ENCODE measurements at places on chromosomes 12 and 14.

GRCh38 chr12:86543716-86544115 is 287.5 kb upstream of the MGAT4C start:
- no peak overlapping the region for H3K27ac ChIP-seq
- no peaks in the 10 kb centered on the region for H3K4me1 ChIP-seq
- H3K4me3 ChIP-seq: no peak overlapping the region
- H3K27me3 ChIP-seq: peaks cover 3% of the 10 kb centered on the region
- DNase-seq: no peak

DNA sequence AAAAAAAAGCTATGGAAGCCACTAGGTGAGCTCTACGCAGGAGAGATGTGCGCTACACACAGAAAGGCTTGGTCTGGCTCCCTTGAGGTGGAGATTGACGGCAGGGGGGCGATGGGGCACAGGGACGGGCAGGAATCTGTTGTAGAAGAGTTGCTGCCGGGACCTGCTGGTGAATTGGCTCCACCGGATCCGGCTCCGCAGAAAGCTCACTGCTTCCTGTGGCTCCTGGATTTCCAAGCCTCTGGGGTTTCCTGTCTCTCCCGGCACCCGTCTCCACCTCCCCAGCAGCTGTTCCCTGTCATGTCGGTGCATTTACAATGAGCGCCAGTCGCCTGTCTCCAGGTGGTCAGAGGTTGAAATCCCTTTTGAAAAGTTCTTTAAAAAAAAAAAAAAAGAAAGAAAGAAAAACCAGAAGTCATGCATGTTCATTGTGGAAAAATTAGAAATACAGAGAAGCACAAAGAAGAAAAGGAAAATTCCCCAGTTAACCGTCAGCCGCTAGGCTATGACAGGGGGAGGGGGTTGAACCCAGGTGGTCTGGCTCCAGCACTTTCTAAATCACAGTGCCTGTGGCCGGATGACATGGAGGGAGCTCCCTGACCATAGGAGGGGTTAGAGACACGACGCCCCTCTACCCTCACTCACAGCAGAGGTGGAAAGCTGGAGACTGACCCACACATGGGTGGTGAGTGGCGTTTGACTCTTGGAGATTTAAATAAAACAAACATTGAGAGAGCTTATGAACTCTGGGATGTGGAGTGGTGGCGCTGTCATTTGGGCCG is 20.8 kb downstream of the FAM222A start:
- no peaks in the 10 kb centered on the region for H3K4me1 ChIP-seq
- DNase-seq: peak; percentile 8
- no peaks in the 10 kb centered on the region for H3K27me3 ChIP-seq

DNA sequence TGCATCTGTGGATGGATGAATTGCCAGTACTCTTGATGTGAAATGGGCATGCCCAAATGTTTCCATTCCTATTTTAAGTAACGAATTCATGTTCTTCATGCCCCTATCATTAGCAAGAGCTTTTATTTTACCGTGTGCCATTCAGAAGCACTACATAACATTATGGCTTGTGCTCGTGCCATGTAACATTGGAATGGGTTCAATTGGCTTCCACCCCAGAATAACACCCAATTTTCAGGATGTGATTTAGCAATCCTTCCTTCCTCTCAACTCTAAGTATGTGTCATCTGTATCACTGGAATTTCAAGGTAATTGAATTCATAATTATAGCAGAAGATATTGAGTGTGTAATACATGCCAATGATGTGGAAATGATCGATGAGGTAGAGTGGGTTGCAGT is 145.8 kb upstream of the TMPO start:
- no peak overlapping the region for H3K4me3 ChIP-seq
- DNase-seq: no peak
- H3K27ac ChIP-seq: no peak overlapping the region

DNA sequence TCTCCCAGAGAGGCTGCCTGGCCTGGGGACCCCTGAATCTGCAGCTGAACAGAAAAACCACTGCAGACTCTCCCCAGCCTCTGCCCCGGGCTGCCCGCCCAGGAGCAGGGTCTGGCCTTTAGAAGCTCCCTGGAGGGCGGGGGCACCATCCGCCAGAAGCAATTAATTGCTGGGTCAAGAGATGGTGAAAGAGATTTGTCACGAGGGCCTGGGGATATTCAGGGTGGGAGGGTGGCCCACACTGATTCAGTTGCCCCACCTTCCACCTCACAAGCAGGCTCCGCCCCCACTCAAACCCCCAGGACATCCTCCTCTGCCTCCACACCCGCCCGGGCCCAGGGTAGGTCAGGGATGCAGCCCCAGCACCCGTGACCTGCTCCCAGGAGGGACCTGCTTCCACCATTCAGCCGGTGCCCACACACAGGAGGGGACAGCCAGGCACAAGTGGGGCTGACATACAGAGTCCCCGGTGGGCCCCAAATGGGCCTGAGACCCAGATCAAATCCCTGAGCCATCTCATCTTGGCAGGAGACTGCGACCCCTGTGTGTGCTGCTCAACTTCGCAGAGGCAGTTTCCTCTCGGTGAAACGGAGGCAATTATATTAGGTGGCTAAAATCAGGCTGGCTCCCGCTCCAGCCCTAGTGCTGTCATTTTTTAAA is 23.0 kb downstream of the NCOR2 start:
- H3K36me3 ChIP-seq: no peaks in the 10 kb centered on the region
- H3K27me3 ChIP-seq: no peaks in the 10 kb centered on the region
- DNase-seq: no peak
- H3K4me1 ChIP-seq: no peaks in the 10 kb centered on the region
- H3K4me3 ChIP-seq: no peak overlapping the region
- peak overlapping the region; percentile 56 for H3K27ac ChIP-seq

GRCh38 chr12:9221483-9221882 is 13.3 kb upstream of the PZP start:
- no peak overlapping the region for H3K27ac ChIP-seq
- no peak overlapping the region for H3K4me3 ChIP-seq
- no peaks in the 10 kb centered on the region for H3K4me1 ChIP-seq
- H3K27me3 ChIP-seq: no peaks in the 10 kb centered on the region
- no peak for DNase-seq
- H3K36me3 ChIP-seq: no peaks in the 10 kb centered on the region

GRCh38 chr14:99344051-99344758 is 72.2 kb upstream of the BCL11B start:
- H3K4me3 ChIP-seq: no peak overlapping the region
- no peak for DNase-seq
- no peak overlapping the region for H3K27ac ChIP-seq
- H3K27me3 ChIP-seq: no peaks in the 10 kb centered on the region
- H3K36me3 ChIP-seq: no peaks in the 10 kb centered on the region

DNA sequence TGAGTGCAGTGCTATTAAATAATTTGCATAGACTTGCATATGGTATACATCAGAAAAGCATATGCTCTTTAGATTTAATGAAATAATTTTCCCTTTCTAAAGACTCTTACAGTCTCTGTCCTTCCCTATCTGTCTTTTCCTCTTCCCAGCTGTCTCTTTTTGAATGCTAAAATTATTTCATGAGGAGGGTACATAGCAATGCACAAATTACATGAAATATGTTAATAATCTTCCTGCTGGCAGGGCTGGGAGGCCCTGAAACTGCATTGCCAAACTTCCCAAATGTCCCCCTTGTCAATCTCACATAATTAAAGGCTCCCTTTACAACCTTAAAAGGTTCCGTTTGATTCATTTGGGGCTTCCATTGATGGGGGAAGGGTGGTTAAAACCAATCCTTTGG is 22.2 kb downstream of the LLPH start:
- peaks cover 5% of the 10 kb centered on the region for H3K4me1 ChIP-seq
- no peak overlapping the region for H3K27ac ChIP-seq
- no peaks in the 10 kb centered on the region for H3K27me3 ChIP-seq
- DNase-seq: no peak
- no peaks in the 10 kb centered on the region for H3K36me3 ChIP-seq

- no peak for DNase-seq
- peaks cover 15% of the 10 kb centered on the region for H3K4me1 ChIP-seq
- no peak overlapping the region for H3K4me3 ChIP-seq
- H3K27ac ChIP-seq: peak overlapping the region; percentile 10
- no peaks in the 10 kb centered on the region for H3K27me3 ChIP-seq
Measured at GRCh38 chr14:103110681-103111231, 12.5 kb upstream of the TNFAIP2 start.

DNA sequence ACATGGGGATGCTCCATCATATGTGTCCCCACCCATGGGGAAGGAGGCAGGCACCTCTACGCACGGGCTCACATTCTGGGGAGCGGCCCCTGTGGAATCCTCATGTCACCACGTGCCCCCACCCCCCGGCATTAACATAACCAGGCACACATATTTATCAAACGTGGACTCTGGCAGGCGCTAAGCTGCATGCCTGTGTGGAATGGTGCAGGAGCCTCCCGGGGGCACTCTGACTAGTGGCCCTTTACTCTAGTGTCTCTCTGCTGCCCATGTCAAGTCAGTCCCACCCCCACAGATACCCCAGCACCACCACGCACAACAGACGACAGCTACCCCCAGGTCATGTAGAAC is 66.1 kb downstream of the CCDC88C start:
- H3K27me3 ChIP-seq: no peaks in the 10 kb centered on the region
- DNase-seq: no peak
- peaks cover 10% of the 10 kb centered on the region for H3K4me1 ChIP-seq
- no peak overlapping the region for H3K27ac ChIP-seq
- no peaks in the 10 kb centered on the region for H3K36me3 ChIP-seq
- H3K4me3 ChIP-seq: no peak overlapping the region

DNA sequence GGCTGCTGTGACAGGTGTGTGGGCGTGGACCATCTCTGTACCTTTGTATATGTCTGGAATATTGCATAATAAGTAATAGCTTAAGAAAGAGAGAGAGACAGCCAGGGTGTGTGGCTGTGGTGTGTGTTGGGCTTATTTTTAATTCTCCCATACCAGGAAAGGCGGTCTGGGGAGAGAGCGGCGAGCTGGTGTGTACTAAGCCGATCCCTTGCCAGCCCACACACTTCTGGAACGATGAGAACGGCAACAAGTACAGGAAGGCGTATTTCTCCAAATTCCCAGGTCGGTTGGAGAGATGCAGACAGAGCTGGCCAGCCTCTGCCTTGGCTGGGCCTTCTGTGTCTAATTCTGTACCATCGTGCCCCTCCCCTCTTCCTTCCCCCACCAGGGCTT is 63.9 kb downstream of the AACS start:
- no peak overlapping the region for H3K27ac ChIP-seq
- H3K4me1 ChIP-seq: no peaks in the 10 kb centered on the region
- no peaks in the 10 kb centered on the region for H3K27me3 ChIP-seq
- no peak overlapping the region for H3K4me3 ChIP-seq
- DNase-seq: no peak
- H3K36me3 ChIP-seq: no peaks in the 10 kb centered on the region

GRCh38 chr14:67977434-67978034 is 158.0 kb downstream of the RAD51B start:
- no peaks in the 10 kb centered on the region for H3K36me3 ChIP-seq
- peak overlapping the region; percentile 11 for H3K27ac ChIP-seq
- H3K27me3 ChIP-seq: no peaks in the 10 kb centered on the region

DNA sequence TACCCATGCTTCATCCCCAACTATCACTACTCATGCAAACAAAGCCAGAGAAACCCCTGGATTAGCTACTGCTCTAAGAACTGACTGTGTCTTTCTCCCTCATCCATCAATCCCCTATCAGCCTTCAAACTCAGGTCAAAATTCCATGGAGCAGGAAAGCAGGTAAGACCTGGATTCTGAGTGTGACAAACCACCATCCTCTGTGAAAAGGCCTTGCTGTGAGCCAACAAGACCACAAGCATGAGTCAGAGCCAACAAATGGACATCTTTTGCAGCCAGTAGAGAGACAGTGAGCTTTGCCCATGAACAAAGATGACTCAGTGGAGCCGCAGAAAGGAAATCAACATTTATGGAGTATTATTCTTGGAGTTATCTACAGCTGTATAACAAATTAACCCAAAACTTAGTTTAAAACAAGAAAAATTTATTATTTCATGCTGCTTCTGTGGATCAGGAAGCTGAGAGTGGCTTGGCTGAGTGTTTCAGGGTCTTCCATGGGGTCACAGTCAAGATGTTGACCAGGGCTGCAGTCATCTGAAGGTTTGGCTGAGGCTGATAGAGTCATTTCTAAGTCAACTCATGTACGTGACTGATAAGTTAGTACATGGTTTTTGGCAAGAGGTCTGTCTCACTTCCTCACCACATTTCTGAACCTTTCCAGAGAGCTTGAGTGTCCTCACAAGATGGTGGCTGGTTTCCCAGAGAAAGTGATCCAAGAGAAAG is 61.1 kb downstream of the PITPNM2 start:
- H3K4me3 ChIP-seq: no peak overlapping the region
- no peak overlapping the region for H3K27ac ChIP-seq
- H3K36me3 ChIP-seq: no peaks in the 10 kb centered on the region
- H3K4me1 ChIP-seq: peaks cover under 1% of the 10 kb centered on the region

Measured in pancreas (tissue), 10 donors.